Suppressor macrophage treated with lipopolysaccharide for 4 hours (primary cell): ENCODE measurements at places on chromosomes 16 and 17.

- DNase-seq: no peak
Measured at GRCh38 chr16:78985716-78986605, 614.6 kb downstream of the MAF start.

DNA sequence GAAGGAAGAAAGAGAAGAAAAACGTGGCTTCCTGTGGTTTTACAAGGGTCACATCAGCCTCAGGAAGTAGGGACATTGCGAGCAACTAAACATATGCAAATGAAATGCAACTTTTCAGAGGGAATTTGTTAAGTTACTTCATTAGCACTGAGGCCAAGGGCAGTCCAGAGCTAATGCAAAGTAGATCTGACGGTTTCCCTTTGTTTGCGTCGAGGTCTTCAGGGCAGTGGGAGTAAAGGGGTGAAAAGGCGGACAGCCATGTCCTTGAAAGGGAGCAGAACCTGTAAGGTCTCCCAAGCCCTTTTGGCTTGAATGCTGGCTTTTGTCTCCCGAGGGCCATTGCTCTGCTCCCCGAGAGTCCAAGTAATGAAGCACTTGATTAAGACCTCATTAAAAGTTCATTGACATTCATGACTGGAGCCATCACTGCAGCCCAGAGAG is 85.0 kb downstream of the PMP22 start:
- no peak for DNase-seq

DNA sequence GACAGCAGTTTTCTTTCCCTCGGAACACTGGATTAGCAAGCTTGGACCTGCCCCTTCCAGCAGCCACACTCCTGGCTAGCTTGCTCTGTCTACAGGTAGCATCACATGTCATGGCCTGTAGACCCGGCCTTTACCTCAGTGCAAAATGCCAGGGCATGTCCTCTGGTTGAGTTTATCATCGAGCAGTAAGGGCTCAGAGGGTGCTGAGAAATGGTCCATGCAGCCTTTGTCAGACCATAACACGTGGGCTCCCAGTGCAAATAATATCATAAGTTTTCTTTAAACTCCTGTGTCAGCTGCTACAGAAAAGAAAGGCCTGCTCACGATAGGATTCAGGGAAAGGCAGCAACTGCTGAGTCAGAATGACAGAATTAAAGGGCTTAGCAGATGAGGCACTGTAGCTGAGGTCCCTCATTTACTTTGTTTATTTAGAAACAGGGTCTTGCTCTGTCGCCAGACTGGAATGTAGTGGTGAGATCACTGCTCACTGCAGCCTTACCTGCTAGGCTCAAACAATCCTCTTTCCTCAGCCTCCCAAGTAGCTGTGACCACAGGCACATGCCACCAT is 8.0 kb upstream of the GNA13 start:
- DNase-seq: peak; percentile 33

DNA sequence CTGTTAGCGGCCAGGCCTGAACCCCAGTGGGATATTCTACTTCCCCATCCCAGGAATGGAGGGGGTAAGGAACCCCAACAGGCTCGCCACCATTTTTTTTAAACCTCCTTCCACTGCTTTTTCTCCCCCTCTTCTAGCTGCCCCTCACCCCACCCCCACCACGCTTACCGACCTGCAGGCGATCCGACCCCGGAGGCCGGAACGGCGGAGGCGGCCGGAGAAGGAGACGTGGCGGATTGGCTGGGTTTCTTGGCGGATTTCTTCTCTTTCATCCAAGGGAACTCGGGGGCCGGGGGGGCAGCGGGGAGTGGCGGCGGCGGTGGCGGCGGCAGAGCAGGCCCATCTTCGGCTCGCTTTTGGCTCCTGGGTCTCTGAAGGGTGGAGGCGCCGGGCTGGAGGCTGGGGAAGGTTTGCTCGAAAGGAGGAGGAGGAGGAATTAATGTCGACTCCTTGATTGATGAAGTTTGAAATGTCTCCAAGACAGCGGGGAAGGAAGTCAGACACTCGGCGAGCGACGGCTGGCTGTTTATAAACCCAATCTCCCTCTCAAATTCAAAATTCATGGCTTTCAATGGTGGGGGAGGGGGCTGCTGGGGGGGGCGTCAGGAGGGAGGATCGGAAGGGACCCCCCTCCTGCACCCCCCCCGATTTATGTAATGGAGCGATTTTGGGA is 424 bp downstream of the HOXB2 start:
- no peak for DNase-seq

DNA sequence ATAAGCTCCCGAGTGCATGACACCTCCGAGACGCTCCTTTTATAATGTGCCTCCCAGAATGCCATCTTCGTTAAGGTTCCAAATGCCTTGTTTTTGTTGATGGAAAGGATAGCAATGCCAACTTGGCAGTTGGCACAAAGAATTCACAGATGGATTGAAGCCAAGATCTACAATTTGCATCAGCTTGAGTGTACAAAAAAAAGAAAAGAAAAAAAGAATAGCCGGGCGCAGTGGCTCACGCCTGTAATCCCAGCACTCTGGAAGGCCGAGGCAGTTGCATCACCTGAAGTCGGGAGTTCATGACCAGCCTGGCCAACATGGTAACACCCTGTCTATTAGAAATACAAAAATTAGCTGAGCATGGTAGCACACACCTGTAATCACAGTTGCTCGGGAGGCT is 7.6 kb downstream of the TBC1D16 start:
- DNase-seq: no peak

GRCh38 chr16:77049577-77049976 is 141.4 kb upstream of the MON1B start:
- no peak for DNase-seq

GRCh38 chr16:3071655-3072054 is 6.2 kb downstream of the IL32 start:
- DNase-seq: no peak

GRCh38 chr16:23944381-23944780 is 108.6 kb downstream of the PRKCB start:
- no peak for DNase-seq
